ENCODE measurements at places on chromosomes 11 and 22. TPM values are rescaled to one million over a fixed set of nuclear protein-coding genes. Genes with fewer than 3 reads are reported as not detected.

The NPAS4 gene
- not detected for total RNA-seq

The CACNA1I gene
- total RNA-seq = 27.9 TPM

The MACROD1 gene
- 3.9 TPM for total RNA-seq

The PIH1D2 gene
- not detected for total RNA-seq

The CNGA4 gene
- 0.15 TPM for total RNA-seq

DNA sequence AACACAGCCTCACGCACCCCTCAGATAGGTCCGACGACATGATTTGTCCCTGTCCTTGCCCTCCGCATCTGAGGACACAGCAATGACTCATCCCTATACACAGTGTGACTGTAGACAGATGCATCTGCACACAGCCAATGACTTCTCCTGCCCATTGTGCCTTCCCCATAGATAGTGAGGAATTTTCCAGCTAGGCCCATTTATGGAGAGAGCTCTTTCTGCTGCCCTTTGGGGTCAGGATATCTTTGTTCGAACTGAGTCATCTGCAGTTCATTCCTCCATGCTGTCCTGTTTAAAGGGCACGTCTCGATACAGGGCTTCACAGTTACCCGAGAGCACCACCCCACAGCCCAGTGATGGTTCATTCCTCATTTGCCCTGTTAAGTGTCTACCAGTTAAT, 96.7 kb downstream of the LARGE1 start:
- no peak for DNase-seq

- DNase-seq = no peak
These were observed 34.0 kb downstream of the KCNQ1OT1 start for GRCh38 chr11:2665526-2666400.

- no peak for DNase-seq
These were observed 44.9 kb upstream of the DAGLA start for GRCh38 chr11:61635304-61635703.

DNA sequence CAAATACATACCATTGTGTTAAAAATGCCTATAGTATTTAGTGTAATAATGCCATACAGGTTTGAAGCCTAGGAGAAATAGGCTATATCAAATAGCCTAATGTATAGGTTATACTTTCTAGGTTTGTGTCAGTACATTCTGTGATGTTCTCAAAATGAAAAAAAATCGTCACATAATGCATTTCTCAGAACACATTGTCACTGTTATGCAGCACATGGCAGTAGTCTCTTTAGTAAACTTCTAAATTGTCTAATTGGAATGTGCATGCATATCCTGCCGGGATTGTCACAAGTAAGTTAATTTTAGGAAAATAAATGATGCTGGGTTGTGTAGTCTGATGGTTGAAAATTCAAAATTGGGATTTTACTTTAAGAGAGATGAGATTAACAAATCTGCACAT, 920.1 kb upstream of the CNTN5 start:
- DNase-seq = no peak

- no peak for DNase-seq
These were observed 20.6 kb upstream of the PRDM10 start for GRCh38 chr11:130023204-130023603.

- no peak for DNase-seq
These were observed 444 bp downstream of the CAVIN3 start for GRCh38 chr11:6319704-6320410.

DNA sequence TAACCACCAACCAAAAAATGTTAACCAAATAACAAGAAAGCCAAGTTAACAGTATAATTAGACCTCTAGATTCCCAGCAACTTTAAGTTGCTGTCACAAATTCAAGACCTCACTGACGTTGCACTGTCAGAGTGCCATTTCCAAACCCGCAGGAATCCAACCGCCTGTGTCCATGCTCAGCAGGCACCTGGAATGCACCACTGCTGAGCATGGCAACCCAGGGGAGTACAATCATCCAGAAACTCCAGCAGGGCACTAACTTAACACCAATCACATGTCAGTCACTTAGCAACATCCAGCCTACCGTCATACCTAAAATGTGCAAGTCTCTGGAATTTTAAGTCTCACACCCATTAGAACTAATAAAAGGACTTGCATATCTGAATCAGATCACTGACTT, 48.8 kb downstream of the SMCO4 start:
- DNase-seq = no peak

DNA sequence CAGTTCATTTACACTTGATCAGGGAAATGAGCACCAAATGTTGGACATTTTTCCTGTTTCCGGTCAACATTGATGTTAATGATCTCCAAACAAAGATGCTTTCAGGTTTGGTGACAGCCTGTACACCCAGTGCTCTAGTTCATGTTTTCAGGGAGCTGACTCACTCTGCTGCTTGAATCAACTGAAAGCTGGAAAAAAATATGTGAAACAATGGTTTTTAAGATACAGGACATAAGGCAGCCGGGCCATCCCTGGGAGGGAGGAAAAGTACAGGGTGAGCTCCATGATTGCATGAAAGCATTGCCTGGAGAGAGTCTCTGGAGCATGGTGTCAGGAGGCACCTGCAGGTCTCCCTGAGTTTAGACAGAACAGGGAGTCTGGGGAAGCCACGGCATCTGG, 259.6 kb downstream of the TBC1D22A start:
- DNase-seq = no peak

DNA sequence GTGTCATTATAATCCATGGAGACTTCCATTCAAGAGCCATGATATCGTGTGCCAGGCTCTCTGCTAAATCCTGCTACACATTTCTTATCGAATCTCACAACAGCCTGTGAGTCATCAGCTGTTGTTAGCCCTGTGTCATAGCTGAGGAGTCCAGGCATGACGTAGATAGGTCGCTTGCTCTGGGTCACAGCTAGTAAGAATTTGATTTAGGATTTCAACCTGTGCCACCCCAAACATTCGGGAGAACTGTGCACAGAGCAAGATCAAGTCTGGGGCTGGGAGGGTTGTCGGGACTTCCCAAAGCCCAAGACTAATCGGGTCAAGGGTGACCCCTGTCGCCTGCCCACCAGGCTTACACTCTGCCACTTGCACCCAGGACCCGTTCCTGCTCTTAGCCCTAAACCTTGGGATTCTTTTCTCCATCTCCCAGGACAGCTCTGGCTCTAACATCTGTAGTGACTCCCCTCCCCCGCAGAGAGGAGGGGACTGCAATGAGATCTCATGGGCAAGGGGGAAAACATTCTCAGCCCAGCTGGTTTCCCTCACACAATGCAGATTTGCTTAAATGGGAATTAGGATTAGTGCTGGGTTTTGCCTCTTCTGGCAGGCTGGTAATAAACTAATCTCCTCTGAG, 34.3 kb downstream of the TSPAN18 start:
- no peak for DNase-seq

GRCh38 chr11:72230764-72231365, 6.3 kb downstream of the INPPL1 start:
- DNase-seq = no peak

All from T-helper 17 cell (primary cell).